ENCODE measurements at places on chromosomes 7 and 10.

DNA sequence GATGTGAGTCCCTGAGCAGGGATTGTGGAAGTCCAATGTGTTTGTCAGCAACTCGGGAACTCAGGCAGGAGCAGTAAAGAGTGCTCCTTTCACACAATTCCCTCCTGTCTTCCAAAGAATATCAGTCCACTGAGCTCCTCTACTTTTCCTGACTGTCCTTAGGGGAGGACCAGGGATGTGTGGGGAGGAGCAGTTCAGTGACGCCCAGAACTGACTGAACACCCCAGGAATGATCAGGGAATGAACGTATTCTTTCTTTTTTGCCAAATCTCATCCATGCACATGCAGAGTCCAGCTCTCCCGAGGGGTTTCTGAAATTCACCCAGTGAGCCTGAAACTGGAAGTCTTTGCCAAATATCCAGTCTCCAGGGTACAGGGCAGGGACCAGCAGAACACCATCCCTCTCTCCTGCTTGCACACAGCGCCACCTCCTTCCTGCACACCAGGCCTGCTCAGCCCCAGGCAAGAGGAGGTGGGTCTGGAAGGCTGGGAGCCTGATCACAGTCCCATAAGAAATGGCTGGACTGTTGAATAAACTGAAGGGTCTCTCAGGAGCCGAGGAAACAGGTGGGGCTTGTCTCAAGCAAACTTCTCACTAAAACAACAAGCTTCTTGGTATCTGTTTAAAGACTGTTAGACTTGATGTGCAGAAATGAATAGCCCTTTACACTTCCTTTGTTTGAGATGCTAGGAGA lies 294.7 kb downstream of the C7orf25 start:
- no peak for DNase-seq

- DNase-seq = no peak
Measured at GRCh38 chr10:34323192-34323591, 491.9 kb downstream of the PARD3 start.

DNA sequence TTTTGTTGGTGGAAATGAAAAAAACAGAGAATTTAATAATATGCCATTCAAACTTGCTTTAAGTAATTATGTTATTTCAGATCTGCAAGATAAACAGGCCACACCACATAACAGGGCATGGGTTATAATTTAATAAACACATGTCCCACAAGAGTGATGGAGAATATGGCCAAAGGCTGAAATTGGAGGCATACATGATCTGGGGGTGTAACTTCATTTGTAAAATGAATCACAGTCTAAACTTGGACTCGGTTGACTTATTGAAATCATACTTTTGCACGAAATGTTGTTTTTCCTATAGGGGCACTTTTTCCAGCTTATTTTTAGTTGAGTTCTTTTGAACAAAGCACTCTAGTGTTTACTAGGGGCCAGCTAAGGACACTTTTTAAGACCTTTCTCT lies 151.6 kb downstream of the TMEM26 start:
- DNase-seq = no peak

- DNase-seq = no peak
Measured at GRCh38 chr10:58818900-58819299, 306.2 kb downstream of the BICC1 start.

- no peak for DNase-seq
Measured at GRCh38 chr10:60351191-60351853, 38.4 kb downstream of the ANK3 start.
